ENCODE measurements at places on chromosomes 6 and 20. TPM values are rescaled to one million over a fixed set of nuclear protein-coding genes. Genes with fewer than 3 reads are reported as not detected.

Gene BPIFA2
- total RNA-seq, result 0.05 TPM

Gene C6orf132
- 1.7 TPM for total RNA-seq

Gene DSP
- total RNA-seq, result 50.1 TPM

Gene EEF1A2
- total RNA-seq, result 141 TPM

Gene C4A
- 0.48 TPM for total RNA-seq

Gene TOX2
- total RNA-seq, result 10.2 TPM

Gene UST
- 2.5 TPM for total RNA-seq

Gene SIRPD
- total RNA-seq, result not detected

Gene EYA4
- 11.4 TPM for total RNA-seq

Gene SCRT2
- total RNA-seq, result not detected

Gene SYTL3
- 0.98 TPM for total RNA-seq

Gene ECT2L
- not detected for total RNA-seq

Gene CPXM1
- not detected for total RNA-seq

Gene YIPF3
- 70.4 TPM for total RNA-seq

Gene MTFR2
- 12.1 TPM for total RNA-seq

Gene CD109
- total RNA-seq, result 26.7 TPM

Gene ENPP1
- total RNA-seq, result 1.0 TPM

Gene BTNL2
- not detected for total RNA-seq

Gene MDN1
- total RNA-seq, result 10.4 TPM

Gene PDYN
- total RNA-seq, result not detected

Gene MEI4
- total RNA-seq, result not detected

Gene MDC1
- 17.4 TPM for total RNA-seq

Gene ANGPT4
- total RNA-seq, result 0.03 TPM

Gene PAK5
- not detected for total RNA-seq

Gene MBOAT1
- total RNA-seq, result 2.9 TPM

Gene PRKN
- total RNA-seq, result 0.10 TPM

Gene LRRC73
- 1.2 TPM for total RNA-seq

Gene DLL1
- 0.12 TPM for total RNA-seq

Gene CRISP2
- total RNA-seq, result not detected

Gene FNDC11
- 0.09 TPM for total RNA-seq

Gene MAPK13
- 1.1 TPM for total RNA-seq

Gene NKAPL
- not detected for total RNA-seq

Gene LPA
- 0.02 TPM for total RNA-seq

Gene FAM217A
- not detected for total RNA-seq
